ENCODE measurements at places on chromosomes 2 and 18.

- DNase-seq = no peak
Measured at GRCh38 chr2:121282800-121283385, 2.1 kb downstream of the TFCP2L1 start.

GRCh38 chr2:143830476-143830875 lies 689.4 kb downstream of the ZEB2 start:
- no peak for DNase-seq

DNA sequence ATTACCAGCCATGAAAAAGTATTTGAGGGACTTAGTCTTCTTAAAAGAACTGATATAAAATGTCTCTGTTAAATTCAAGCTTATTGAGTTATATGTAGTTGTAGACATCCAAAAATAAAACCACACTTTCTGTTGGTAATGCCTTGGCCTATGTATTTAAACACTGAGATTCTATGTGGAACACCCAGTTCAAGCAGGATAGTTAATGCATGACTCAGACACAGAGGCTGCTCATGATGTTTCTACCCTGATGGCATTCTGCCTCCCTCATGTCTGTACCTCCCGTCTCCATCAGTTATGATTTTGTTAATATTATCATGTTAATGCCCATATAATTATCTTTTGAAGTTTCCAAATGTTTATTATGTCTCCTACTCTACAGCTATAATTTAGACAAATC lies 164.5 kb downstream of the XIRP2 start:
- no peak for DNase-seq

DNA sequence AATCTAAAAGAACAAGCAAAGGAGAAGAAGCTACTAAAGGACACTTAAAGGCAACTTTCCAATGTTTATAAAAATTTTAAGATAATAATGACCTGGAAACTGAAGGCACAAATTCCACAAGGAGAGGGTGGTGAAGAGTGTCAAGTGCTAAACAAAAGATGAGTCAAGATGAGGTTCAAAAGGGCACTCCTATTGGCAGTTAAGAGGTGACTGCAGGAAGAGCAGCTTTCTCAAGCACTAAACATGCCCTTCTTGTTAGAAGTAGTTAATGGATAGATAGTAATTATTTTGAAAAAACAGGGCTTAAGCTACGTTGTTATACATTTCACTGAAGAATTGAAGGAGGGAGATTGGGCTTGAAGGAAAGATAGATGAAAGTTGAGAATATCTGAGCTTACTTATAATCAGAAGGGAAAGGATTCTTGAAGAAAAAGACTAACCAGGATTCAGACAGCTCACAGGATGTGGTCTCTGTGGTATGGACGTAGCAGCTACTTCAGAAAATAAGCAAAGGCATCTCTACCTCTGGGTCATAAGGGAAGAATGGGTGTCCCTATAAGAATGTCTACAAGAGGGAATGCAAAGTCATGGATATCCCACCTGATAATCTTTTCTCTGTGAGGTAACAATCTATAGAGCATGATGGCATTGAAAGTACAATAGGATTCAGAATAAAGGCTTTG lies 454.7 kb upstream of the SLC39A10 start:
- no peak for DNase-seq

- no peak for DNase-seq
Measured at GRCh38 chr2:46118656-46119371, 178.4 kb upstream of the EPAS1 start.

DNA sequence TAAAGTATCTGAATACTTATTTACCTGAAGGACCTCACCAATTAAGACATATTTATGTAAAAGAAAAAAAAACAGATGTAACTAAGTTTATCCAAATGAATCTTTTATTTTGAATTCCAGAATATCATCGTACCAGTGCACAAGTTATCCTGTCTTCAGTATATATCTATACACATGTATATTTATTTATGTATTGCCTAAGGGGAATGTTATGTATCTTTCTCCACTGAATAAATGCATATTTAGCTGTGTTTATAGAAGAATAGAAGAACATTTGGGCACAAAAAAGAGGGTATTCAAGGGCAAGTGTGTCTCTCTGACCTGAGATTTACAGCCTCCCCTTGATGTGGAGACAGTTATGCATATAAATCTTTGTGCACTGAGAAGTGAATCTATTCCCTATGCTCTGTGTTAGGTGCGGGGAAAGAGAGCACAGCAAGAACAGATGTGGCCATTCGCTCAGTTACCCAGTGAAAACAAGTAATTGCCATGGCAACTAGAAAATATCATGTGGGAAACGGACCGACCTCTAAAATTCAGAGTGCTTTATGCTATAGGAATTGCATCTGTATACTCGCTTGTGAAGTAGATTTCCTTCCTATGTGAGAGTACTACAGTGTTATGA lies 39.5 kb upstream of the ASXL3 start:
- no peak for DNase-seq

DNA sequence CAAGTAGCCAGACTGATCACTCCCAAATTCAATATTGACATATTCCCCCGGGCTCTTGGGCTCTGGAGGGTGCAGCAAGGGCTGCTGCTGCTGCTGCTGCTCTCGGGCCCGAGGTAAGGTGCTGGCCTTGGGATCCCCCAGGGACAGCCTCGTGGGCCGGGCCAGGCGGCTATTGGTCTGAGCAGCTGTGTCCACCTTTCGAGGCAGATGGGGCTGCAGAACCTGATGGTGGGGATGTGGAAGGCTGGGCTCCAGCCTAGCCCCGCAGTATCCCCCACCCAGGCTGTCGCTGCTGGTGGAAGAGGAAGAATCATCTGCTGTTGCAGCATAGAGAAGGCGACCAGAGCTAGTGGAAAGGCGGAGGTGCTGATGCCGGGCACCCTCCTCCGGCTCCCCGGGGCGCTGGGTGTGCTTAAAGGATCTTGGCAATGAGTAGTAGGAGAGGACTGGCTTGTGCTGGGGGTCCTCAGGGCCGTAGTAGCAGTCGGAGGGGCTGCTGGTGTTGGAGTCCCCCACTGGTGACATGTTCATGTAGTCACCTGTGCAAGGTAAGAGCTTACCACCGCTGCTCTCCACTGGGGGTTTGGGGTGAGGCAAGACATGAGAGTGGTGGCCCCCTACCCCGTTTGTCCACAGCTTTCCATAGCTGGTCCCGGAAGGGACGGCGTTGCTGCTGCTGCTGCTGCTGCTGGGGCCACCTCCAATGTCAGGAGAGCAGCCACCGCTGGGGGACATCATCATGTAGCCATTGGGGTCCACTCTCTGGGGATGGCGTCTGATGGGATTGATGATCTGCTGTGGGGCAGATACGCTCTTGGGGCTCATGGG lies 3.4 kb downstream of the IRS1 start:
- no peak for DNase-seq

DNA sequence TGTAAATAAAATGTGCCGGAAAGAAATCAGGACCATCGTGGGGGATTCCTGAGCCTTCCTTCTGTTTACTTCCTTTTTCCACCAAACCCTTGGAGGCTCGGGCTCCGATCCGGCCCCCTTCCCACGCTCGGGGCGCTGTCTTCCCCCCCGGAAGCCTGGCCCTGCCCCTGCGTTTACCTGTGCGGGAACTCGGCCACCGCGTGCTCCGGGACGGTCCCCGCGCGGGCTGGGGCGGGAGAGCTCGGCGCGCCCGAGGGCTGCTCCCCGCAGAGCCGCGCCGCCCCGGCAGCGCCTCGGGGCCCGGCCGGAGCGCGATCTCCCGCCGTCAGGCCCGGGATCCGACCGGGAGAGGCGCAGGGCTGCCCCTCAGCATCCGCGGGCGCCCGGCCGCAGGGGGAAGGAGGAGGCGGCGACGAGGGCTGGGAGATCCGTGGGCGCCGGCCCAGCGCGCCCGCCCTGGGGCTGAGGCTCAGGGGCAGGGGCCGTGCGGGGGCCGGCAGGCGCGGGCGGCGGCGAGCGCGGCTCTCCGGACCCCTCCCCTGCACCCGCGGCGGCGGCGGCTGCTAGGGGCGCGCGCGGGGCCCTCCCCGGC lies 435 bp downstream of the ADCY3 start:
- DNase-seq = peak; percentile 81

DNA sequence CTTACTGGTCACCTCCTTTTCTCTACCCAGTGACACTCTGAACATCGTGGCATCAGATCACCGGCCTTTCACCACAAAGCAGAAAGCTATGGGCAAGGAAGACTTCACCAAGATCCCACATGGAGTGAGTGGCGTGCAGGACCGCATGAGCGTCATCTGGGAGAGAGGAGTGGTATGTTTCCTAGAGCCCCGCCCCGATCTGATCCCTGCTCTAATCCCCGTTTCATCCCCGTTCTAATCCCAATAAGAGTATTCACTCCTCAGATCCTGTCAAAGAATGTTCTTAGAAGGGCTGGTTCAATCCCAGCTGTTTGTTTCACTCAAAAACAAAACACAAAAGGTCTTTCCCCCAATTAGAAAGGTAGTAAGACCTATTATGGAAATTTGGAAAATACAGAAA lies 30.4 kb upstream of the MAPRE3 start:
- no peak for DNase-seq

DNA sequence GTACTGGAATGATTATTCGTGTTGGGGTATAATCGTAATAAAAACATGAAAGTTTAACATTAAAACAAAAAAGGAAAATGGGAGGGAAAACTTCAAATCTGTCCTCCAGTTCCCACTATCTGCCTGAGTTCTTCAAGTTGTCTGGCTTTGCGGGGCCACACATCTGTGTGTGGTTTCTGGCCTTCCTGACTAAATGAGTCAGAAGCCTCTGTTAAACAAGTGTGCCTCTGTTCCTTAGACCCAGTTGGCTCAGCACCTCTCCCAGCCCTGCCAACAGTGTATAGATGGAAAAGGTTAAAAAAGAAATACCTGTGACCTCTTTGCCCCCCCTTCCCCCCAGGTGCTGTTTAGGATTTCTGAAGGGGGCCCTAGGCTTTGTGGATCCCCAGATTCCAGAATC lies 30.2 kb downstream of the XDH start:
- DNase-seq = no peak

DNA sequence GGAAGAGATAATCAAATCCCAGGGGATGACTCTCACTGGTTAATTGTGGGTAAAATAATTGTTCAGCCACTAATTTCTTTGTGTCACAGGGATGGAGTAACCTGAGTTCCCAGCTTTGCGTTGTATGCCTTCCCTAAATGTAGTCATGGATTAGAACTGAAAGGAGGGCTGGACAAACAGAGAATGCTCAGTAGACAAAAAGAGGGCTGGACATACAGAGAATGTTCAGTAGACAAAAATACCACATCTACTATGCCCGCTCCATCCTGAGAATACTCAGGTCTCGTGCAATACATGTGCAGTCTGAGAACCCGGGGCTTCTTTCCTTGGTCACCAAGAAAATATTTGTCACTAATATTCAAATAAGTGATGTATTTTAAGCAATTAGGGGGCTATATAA lies 497.9 kb downstream of the EPHA4 start:
- DNase-seq = no peak

DNA sequence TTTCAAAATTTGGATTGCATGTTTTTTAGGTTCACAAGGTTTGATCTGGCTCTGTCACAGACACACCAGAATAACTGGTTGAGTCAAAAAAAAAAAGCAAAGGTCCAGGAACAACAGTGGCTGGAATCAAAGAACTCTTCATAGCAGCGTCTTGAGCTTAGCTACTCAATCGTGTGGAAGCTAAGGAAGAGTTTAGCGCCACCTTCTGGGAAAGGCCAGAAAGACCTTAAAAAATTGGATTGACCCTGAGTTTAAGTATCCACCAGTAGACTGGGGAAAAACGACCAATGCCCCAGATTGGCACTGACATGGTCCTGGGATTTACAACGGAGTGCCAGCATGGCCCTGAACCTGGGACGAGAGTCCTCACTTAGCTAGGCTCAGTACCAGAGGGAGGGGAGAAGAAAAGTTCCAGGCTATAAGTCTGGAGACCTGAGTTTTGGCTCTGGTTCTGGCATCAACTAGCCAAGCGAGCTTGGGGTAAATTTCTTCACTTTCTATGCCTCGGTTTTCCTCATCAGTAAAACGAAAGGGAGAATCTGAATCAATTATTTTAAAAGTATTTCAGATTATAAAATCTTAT lies 71.1 kb upstream of the TFCP2L1 start:
- peak; percentile 28 for DNase-seq

DNA sequence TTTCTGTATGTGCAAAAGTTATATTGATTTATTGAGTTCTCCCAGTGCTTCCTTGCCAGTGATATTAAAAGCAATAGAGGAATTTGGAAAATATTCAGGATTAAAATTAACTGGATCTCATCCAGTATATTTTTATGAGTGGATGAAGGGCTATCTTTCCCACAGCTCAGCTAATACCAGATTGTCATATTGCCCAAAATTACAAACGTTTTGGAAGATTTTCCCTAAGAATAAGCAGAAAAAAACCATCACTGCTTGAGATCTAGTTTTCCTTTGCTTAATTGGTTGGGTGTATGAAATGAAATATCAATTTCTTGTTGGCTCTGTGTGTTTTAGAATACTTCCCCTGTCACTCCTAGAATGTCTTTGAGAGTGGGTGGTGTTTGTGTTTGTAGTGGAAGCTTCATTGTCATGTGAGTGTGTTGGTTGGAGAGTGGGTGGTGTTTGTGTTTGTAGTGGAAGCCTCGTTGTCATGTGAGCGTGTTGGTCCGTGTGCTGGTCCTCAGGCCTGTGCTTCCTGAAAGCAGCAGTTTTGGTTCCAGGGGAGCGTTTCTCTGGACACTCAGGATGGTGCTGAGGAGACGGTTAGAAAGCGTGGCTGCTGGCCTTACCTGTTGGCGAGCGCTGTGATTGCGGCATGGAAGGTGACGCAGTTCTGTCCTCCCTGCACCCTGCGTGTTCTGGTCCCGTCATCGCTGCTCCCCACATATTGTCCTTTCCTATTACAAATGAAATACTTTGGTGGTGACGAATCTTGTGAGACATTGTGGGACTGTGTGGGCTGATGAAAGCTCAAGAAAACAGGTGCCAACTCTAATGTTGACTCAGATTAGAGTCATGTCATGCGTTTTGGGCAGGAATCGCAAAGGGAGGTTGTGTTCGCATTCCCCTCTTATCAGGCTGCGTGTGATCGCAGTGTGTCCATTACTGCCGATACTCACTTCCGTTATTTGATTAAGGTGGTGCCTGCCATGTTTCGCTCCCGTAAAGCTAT lies 12.4 kb downstream of the ASB1 start:
- no peak for DNase-seq

- DNase-seq = peak; percentile 64
Measured at GRCh38 chr2:207165121-207166038, at the start of gene KLF7. Gene KLF7 (minus strand): TSS chr2:207165948. CDS start chr2:207165568, 380 bp downstream.

DNA sequence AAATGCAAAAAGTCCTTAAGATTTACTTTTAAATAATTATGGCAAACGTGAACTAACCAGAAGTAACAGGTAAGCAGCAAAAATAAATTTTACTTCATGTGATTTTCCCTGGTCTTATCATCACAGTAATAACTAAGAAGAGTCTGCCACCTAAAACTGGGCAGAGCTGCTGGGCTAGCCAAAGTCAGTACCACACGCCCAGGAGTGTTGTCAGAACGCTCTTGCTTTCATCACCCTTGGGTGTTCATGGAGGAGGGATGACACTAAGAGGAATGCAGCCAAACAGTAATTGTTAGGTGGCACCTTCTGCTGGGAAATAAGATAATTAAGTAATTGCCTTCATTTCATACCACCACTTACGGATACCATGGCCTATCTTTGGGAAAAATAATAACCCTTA lies 92.0 kb upstream of the NEUROD1 start:
- DNase-seq = no peak
